Natural killer cell treated with Interleukin-12 subunit alpha and Interleukin-12 subunit beta and Interleukin-15 and Interleukin-18, amount 100 ng/mL, for 72 hours (primary cell): ENCODE measurements at places on chromosomes 1 and 21. TPM values are rescaled to one million over a fixed set of nuclear protein-coding genes. Genes with fewer than 3 reads are reported as not detected.

DNA sequence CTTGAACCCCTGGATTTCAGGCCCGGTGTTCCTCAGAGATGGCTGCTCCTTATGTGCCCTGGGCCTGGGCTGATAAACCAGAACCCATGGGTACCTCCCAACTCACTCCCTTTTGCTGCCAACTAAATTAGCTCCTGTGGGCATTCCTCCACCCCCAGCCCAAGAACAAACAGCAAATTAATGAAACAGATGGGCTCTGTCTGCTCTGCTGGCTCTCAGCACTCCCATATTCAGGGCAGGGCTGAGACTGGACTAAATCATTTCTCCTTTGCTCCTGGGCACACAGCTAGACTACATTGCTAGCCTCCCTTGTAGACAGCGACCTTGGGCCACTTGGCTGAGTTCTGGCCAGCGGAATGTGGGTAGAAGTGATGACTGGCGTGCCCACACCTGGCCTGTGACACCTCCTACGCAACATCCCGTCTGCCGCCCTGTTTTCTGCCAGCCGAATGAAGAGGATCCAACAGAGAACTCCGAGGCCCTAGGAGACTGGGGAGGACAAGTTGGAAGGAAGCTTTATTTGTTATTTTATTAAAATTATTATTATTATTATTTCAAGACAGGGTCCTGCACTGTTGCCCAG is 101.9 kb upstream of the DISP3 start:
- no peak for DNase-seq

GRCh38 chr1:216788671-216789070 is 65.4 kb upstream of the ESRRG start:
- no peak for DNase-seq

The WARS2 gene
- total RNA-seq, result 14.3 TPM

GRCh38 chr1:79667848-79668696 is 661.5 kb upstream of the ADGRL4 start:
- no peak for DNase-seq

- DNase-seq, result peak; percentile 42
Measured at GRCh38 chr1:36760081-36760480, 274.2 kb downstream of the GRIK3 start.

DNA sequence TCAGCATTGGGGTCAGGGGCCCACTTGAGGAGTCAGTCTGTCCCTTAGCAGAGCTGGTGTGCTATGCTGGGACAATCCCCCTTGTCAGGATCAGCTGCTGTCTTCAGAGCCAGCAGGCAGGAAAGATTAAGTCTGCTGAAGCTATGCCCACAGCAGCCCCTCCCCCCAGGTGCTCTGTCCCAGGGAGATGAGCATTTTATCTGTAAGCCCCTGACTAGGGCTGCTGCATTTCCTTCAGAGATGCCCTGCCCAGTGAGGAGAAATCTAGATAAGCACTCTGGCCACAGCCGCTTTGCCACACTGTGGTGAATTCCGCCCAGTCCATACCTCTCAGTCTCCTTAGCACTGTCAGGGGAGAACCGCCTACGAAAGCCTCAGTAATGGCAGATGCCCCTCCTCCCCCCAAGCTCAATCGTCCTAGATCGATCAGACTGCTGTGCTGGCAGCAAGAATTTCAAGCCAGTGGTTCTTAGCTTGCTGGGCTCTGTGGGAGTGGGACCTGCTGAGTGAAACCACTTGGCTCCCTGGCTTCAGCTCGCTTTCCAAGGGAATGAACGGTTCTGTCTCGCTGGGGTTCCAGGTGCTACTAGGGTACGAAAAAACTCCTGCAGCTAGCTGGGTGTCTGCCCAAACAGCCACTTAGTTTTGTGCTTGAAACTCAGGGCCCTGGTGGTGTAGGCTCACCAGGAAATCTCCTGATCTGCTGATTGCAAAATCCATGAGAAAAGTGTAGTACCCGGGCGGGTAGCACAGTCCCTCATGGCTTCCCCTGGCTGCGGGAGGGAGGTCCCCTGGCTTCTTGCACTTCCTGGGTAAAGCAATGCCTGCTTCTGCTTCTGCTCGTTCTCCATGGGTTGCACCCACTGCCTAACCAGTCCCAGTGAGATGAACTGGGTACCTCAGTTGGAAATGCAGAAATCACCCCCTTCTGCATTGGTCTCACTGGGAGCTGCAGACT is 25.1 kb upstream of the TP53BP2 start:
- DNase-seq, result no peak

DNA sequence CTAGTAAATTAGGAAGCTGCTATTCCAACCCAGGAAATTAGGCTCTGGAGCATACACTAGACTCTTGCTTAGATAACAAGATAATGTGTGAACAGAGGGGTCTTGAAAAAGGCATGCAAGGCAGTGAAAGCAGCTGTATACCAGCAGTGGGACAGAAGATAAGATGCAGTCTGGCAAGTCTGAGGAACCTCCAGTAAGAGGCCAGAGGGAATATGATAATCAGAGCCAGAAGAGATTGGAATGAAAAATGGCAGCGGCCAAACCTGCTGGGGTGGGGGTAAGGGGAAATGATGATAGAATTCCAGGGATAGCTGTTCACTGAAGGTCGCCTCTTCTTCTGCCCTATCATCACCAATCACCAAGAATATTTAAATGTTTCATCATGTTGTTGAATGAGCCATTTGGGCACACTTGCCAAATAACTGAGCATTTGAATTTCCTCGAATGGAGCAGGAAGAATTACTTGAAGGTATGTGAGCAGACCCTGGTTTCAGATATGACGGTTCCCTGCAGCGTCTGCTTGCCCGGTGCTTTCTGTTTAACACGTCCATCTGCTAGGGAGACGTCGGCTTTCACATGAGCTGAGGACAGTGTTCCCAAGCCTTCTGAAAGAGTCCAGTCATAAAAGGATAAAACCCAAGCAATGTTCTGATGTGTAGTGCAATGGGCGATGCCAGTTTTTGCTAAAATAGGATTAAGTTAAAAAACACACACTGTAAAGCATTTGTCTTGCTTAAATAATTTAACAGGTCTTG is 173.3 kb downstream of the RWDD3 start:
- no peak for DNase-seq

DNA sequence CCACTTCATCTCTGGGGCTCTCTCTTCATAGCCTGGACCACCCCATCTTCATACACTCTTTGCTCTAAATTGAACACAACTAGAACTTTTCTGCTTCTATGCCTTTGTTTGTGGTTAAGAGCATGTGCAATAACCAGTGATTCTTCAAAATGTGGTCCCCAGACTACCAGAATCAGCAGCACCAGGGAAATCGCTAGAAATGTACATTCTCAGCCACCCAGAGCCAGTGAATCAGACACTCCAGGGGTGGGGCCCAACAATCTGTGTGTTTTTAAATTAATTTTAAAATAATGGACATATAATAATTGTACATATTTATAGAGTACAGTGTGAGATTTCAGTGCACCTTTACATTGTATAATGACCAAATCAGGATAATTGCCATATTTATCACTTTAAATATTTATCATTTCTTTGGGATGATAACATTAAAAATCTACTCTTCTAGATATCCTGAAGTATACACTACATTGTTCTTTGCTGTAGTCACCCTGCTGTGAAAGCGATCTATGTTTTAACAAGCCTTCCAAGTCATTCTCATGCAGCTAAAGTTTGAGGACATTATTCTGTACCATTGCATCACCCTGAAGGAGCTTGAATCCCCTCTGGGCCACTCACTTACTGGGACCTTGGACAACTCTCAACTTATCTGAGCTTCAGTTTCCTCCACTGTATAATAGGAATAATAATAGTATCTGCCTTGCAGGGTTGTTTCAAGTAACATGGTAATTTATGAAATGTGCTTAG is 10.8 kb downstream of the GRHL3 start:
- no peak for DNase-seq

The ZNF648 gene
- total RNA-seq, result not detected

- DNase-seq, result no peak
Measured at GRCh38 chr1:54335755-54336108, 70.5 kb downstream of the SSBP3 start.

The KCNJ15 gene
- not detected for total RNA-seq

The PLPPR4 gene
- total RNA-seq, result not detected

The CLIC6 gene
- 0.50 TPM for total RNA-seq

DNA sequence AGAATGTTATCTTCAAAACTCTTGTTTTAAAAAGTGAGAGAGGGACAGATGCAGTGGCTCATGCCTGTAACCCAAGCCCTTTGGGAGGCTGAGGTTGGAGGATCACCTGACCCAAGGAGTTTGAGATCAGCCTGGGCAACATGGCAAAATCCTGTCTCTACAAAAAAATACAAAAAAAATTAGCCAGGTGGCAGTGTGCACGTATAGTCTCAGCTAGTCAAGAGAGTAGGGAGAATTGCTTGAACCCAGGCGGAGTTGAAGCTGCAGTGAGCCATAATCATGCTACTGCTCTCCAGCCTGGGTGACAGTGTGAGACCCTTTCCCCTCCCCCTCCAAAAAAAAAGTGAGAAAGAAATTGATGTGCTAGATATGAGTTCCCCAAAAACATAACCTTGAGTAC is 131.0 kb downstream of the KCNT2 start:
- DNase-seq, result no peak
